ENCODE measurements at places on chromosomes 4 and X. TPM values are rescaled to one million over a fixed set of nuclear protein-coding genes. Genes with fewer than 3 reads are reported as not detected.

The EXOC1 gene
- total RNA-seq = 39.6 TPM

The DKK2 gene
- not detected for total RNA-seq

The LRRC66 gene
- 0.12 TPM for total RNA-seq

The MAP3K15 gene
- not detected for total RNA-seq

The MCUB gene
- total RNA-seq = 20.3 TPM

The AMTN gene
- not detected for total RNA-seq

The HELT gene
- total RNA-seq = not detected
